ENCODE measurements at places on chromosomes 13 and 19.

DNA sequence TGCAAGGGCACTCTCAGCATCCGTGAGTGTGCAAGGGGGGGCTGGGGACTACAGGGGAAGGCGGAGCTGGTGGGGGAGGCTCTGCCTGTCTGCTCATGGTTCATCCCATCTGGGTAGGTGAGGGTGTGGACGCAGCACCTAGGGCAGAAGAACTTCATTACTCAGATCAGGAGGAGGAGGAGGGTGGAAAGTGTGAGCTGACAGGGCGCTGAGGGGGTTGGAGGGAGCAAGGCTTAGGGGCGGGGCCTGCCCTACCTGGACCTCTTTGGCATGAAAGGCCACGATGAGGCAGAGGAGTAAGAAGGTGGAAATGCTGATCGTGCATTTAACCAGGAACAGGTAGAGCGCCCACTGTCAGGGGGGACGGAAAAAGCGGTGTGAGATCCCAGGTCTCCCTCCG is 4.5 kb downstream of the KCNN4 start:
- H3K4me3 ChIP-seq, result no peak overlapping the region
- H3K4me1 ChIP-seq, result peaks cover 10% of the 10 kb centered on the region
- DNase-seq, result no peak

GRCh38 chr19:51468545-51468920 is 9.8 kb upstream of the CEACAM18 start:
- DNase-seq, result no peak
- no peaks in the 10 kb centered on the region for H3K4me1 ChIP-seq
- no peaks in the 10 kb centered on the region for H3K27me3 ChIP-seq
- H3K4me3 ChIP-seq, result no peak overlapping the region
- H3K27ac ChIP-seq, result no peak overlapping the region

DNA sequence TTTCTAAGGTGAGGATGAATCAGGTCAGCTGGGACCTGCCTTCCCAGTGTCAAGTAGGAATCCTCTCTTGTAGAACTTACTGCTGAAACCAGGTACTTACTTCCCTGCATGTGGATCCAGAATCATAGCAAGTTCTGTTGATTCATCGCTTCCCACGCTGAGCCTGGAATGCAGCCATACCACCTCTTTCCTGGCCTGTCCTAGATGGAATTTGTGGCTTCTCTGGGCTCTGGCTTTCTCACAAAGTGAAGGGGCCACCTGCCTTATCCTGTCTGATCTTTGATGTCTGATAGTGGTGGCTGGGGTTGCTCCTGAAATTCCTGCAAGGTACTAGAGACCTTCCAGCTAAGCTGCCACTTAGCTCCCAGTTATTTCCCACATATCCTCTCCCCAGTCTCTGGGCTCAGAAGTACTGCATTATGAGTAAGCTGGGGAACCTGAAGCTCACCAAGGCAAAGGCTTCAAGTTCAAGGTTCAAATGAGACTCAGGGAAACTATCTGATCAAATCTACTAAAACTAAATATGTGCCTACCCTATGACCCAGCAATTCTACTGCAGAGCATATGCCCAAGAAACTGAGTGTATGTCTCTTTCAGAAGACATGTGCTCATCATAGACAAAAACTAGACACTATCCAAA is 103.5 kb downstream of the SUCLA2 start:
- H3K4me1 ChIP-seq, result no peaks in the 10 kb centered on the region
- no peaks in the 10 kb centered on the region for H3K36me3 ChIP-seq
- H3K27ac ChIP-seq, result no peak overlapping the region
- DNase-seq, result no peak
- H3K4me3 ChIP-seq, result no peak overlapping the region

DNA sequence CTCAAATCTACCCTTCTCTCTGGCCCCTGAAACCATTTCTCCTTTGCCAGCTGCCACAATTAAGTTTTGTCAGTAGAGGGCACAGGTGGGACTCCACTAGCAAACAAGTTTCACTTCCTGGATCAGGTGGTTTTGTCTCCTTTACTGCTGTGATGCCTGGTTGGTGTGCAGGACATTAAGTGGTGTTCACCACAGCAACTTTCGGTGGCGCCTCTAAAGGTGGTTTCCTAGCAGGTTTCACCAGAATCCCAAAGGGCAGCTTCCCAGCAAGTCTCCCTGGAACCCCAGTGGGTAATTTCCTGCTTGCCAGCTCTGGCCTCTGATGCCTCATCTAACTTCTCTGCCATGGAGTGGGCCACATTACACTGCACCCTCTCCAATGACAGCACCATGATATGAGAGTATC is 16.6 kb downstream of the MED4 start:
- no peaks in the 10 kb centered on the region for H3K4me1 ChIP-seq
- H3K36me3 ChIP-seq, result peaks cover 95% of the 10 kb centered on the region
- H3K27me3 ChIP-seq, result no peaks in the 10 kb centered on the region
- H3K4me3 ChIP-seq, result no peak overlapping the region
- no peak overlapping the region for H3K27ac ChIP-seq

GRCh38 chr19:17337675-17338432 is 501 bp downstream of the GTPBP3 start:
- DNase-seq, result no peak
- H3K4me1 ChIP-seq, result peaks cover 44% of the 10 kb centered on the region
- peak overlapping the region; percentile 88 for H3K27ac ChIP-seq
- H3K36me3 ChIP-seq, result peaks cover 24% of the 10 kb centered on the region
- H3K27me3 ChIP-seq, result no peaks in the 10 kb centered on the region

- no peak for DNase-seq
- no peaks in the 10 kb centered on the region for H3K27me3 ChIP-seq
- H3K4me1 ChIP-seq, result peaks cover 27% of the 10 kb centered on the region
- no peak overlapping the region for H3K4me3 ChIP-seq
- H3K27ac ChIP-seq, result no peak overlapping the region
These were observed 2.7 kb downstream of the MCOLN1 start for GRCh38 chr19:7524992-7525739.

DNA sequence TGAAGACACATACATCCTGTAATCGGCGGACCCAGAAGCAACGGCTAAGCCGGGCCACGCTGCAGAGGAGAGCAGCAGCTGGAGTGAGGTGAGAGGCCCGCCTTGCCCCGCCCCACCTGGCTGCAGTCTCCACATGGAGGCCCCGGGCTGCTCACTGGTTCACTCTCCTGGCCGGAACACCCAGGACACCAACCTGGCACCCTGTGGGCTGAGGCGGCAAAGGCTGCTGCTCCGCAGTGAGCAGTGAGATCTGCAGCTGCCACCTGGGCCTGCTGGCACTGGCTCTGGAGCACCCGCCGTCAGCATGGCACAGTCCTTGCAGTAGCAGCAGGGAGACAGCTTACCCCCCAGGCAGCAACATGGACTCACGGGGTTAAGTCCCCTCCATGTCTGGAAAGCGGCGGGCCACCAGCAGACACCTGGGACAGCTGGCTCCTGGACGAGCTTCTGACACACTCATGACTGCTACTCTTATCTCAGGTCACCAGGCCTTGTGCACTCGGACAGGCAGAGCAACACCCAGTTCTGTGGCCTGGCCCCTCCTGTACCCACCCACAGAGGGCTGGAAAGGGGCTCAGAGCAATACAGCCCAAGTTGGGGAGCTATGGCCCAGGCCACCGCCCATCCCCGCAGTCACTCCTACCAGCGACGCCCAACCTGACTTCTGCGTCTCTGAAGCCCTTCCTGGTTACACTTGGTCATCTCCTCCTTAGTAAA is 13.2 kb upstream of the KPTN start:
- no peak overlapping the region for H3K4me3 ChIP-seq
- no peak for DNase-seq
- H3K36me3 ChIP-seq, result peaks cover 98% of the 10 kb centered on the region

DNA sequence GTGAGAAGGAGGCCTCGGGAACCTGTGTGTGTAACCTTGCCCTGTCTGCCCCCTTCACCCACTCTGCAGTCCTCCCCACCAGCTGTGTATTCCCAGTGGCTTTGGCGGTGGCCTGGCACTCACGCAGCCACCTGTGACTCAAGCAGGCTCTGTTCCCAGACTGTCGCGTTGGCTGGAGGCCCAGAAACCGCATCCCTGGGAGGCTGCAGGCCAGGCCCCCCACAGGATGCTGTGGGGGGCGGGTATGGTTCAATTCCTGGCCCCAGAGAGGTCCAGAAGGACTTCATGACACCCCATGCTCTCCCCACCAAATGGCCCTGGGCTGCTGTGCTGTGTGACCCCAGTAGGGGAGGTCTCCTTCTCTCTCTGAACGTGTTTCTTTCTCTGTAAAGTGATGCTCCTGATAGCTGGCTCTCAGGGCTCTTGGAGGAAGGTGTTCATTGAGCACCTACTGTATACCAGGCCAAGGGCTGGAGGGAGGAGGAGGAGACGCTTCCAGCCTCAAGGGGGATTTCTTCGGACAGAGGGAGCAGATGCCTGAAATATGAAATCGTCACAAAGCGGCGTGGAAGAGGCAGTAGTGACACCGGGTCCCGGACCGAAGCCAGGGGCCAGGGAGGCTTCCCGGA is 1.9 kb upstream of the LINGO3 start:
- DNase-seq, result no peak
- H3K36me3 ChIP-seq, result no peaks in the 10 kb centered on the region
- H3K4me3 ChIP-seq, result no peak overlapping the region

DNA sequence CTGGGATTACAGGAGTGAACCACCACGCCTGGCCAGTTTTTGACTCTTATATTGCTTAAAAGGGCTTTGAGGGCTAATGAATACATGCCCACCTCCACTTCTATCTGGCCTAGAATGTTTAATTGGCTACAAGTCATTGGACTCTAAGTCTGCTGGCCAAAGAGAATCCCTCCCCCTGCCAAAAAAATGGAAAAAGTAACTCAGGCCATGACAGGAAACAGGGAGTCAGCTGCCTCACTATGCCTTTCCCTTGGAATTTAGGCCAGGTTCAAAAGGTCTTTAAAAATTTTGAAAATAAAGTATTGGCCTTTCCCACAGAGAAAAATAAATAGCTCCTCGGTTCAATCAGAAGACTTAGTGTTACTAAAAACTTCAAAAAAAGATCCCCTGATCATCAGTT is 34.9 kb upstream of the KPNA3 start:
- no peaks in the 10 kb centered on the region for H3K36me3 ChIP-seq
- no peak for DNase-seq
- H3K27me3 ChIP-seq, result no peaks in the 10 kb centered on the region
- no peaks in the 10 kb centered on the region for H3K4me1 ChIP-seq

DNA sequence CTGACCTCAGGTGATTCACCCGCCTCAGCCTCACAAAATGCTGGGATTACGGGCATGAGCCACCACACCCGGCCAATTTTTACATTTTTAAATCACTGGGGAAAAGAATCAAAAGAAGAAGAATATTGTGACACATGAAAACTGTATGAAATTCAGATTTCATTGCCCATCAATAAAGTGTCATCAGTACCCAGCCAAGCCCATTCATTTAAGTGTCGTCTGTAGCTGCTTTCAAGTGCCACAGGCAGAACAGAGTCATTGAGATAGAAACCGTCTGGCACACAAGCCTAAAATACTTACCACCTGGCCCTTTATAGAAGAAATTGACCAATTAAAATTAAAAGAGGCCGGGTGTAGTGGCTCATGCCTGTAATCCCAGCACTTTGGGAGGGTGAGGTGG is 15.3 kb downstream of the COLGALT1 start:
- H3K4me3 ChIP-seq, result no peak overlapping the region
- H3K27ac ChIP-seq, result no peak overlapping the region
- no peak for DNase-seq
- H3K4me1 ChIP-seq, result no peaks in the 10 kb centered on the region
- H3K27me3 ChIP-seq, result no peaks in the 10 kb centered on the region

GRCh38 chr19:1354970-1355567 is 28.6 kb upstream of the NDUFS7 start:
- peak overlapping the region; percentile 96 for H3K27ac ChIP-seq
- peaks cover 26% of the 10 kb centered on the region for H3K4me1 ChIP-seq
- peak overlapping the region; percentile 79 for H3K4me3 ChIP-seq

GRCh38 chr19:436413-436950 is 24.4 kb downstream of the SHC2 start:
- no peak overlapping the region for H3K4me3 ChIP-seq
- DNase-seq, result no peak
- no peaks in the 10 kb centered on the region for H3K4me1 ChIP-seq
- peaks cover 50% of the 10 kb centered on the region for H3K27me3 ChIP-seq

DNA sequence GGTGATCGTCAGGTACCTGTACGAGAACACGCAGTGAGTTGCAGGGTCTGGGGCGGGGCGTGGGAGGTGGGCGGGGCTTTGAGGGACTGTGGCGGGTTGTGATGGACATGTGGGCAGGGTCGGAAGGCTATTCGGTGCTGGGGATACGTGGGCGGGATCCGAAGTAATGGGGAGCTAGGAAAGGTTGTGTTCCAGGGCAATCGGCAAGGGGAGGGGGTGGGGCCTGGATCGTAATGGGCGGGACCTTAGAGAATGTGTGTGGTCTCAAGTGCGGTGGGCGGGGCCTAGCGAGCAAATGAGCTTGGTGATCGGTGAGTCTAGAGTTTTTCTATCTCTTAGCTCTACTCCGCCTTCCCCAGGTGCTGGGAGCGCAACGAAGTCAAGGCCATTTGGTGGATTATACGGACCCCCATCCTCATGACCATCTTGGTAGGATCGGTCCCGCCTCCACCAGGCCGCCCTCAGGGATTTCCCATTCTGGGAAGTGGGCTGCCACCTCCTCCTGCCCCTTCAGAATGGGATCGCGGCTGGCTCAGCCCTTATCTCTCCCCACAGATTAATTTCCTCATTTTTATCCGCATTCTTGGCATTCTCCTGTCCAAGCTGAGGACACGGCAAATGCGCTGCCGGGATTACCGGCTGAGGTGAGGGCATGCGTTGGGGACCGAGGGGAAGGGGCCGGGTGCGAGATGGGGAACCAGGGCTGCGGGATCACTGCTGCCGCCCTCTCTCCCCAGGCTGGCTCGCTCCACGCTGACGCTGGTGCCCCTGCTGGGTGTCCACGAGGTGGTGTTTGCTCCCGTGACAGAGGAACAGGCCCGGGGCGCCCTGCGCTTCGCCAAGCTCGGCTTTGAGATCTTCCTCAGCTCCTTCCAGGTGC is 9.6 kb downstream of the GIPR start:
- DNase-seq, result peak; percentile 50
- H3K36me3 ChIP-seq, result no peaks in the 10 kb centered on the region
- H3K27me3 ChIP-seq, result peaks cover 65% of the 10 kb centered on the region
- peaks cover 27% of the 10 kb centered on the region for H3K4me1 ChIP-seq
- no peak overlapping the region for H3K27ac ChIP-seq

- H3K27ac ChIP-seq, result no peak overlapping the region
- no peaks in the 10 kb centered on the region for H3K4me1 ChIP-seq
- no peak for DNase-seq
- no peaks in the 10 kb centered on the region for H3K27me3 ChIP-seq
- H3K36me3 ChIP-seq, result peaks cover 19% of the 10 kb centered on the region
These were observed 13.5 kb upstream of the PLA2G4C start for GRCh38 chr19:48123907-48124651.

DNA sequence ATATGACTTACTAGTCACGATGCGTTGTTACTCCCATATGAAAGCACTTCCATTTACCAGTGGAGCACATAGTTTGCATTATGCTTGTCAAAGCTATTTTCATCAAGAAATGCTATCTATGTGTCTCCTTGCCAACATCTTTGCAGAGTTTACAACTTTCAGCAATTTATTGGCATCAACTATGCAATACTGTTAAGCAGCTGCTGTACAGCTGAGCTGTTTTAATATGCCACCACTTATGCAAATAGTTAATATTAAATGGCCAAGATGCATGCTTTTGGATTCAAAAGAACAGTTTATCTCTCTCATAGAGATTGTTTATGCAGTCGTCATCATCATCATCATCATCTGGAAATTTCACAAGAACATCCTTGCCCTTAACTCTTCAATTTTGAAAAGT is 67.9 kb upstream of the KLF5 start:
- H3K27me3 ChIP-seq, result no peaks in the 10 kb centered on the region
- no peaks in the 10 kb centered on the region for H3K4me1 ChIP-seq
- no peaks in the 10 kb centered on the region for H3K36me3 ChIP-seq
- DNase-seq, result no peak
